ENCODE measurements at places on chromosomes 16 and 17.
A peak's percentile ranks its signal among the peaks of the same experiment; 100 is the strongest.

DNA sequence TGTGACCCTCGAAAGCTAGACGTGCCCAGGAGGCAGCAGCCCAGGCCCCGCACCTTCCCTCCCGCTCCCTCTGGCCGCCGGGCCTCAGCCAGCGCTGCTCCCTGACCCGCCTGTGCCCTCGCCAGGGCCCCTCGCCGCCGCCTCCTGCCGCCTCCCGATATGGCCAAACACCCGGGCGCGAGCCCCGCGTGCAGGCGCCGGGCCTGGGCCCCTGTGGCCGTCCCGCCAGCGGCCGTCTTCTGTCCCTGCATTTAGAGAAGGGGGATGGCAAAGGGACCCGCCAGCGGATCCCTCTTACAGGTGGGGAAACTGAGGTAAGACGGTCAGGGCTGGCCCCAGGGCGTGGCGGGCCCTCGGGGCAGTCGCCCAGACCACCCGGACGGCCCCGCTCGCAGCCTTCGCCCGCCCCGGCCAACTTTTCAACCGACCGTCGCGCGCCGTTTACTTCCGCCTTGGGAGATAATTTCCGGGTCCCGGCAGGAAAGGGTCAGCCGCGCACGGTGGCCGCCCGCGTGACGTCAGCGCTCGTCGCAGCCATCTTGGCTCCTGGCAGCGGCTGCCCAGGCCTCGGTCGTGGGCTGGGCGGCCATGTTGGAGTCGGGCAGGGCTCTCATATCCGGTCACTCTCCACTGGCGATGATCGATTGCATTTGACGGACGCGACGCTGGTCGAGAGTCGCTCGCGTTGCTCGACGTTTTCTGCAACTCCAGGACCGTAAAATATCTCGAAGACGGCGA is 7.0 kb upstream of the GNG13 start:
- peak; percentile 91 for DNase-seq

- DNase-seq: peak; percentile 15
Observed at GRCh38 chr17:59332749-59333377, 1.4 kb downstream of the YPEL2 start.

DNA sequence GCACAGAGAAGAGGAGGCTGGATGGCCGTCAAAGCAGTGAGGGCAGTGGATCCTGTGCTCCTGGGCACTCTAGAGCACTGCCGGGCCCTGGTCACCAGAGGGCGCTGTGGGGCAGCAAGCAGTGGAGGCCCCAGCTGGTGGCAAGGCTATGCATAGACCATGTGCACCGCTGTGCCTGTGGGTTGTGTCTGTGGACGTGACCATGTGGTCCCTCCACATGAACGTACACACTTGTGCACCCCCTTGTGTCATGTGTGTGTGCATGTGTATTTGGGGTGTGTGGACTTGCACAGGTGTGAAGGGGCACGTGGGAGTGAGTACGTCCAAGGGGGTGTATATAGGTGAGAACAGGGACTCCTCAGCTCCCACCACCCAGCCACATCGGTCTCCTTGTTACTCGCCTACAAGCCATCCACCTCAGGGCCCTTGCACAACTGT is 4.4 kb upstream of the MAP2K3 start:
- DNase-seq: peak; percentile 74

DNA sequence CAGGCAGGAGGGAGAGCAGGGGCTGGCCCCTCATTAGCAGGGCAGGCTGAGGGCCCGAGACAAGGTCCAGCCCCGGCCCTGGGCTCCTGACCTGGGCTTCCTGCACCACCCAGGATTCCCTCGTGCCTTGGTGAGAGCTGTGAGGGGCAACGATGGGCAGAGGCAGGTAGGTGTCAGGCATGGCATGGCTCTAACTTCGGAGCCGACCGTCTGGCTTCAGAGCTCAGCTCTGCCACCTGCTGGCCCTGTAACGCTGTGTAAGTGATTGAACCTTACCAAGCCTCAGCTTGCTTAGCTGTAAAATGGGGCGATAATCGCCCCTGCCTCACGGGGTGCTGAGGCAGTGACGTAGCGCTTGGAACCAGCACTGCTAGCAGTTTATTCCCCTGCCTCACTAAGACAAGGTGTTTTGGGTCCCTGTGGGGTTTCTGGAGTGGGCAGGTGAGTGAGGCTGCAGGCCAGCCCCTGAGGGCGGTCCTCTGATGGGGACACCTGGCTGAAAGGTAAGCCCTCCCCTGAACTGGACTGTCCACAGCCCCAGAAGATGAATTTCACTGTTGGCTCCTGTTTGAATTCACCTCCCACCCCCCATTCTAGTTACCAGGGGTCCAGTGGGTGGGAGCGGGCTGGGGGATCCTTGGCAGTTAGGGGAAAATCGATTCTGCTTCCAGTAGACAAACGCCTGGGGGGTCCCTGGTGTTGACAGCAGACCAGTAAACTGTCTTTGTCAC is 184.8 kb upstream of the GSE1 start:
- peak; percentile 20 for DNase-seq

DNA sequence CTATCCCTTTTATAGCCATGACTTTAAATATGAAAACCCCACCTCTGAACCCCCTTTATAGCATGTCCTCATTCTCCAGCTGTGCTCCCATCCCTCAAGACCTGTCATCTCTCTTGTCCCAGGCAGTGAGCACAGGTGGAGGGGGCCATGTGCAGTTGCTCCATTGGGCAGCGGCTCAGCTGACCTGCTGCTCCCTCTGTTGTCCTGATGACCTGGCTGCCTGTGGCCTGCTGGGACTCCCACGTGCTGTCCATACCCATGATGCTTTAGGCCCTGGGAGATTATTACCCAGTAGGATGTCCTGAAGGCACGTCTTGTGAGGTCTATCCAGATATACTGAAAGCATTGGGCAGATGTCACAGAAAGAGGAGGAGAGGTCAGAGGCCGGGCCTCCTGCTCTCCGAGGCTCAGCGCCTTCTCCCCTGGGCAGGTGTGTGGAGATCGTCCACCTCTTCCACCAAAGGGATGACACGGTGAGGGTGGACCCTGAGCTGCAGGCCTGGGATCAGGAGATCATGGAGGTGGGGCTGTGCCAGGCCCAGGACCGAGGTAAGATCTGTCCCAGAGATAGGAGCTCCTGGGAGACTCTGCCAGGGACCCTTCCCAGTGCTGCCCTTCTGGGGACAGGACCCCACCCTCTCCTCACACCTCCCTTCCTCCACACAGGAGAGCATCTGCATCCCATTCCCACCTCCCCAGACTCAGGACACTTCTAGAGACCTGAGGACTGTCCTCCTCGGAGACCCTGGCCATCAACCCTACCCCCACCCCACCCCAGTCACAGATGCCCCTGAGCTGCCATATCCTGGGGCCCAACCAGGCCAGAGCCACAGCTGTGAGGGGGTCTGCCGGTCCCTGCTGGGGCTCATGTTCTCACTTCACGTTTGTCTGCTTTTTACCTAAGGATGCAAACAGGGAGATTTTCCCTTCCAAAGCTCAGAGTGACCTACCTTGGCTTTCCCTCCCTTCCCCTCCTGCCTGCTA is 58.0 kb downstream of the GOSR1 start:
- DNase-seq: no peak

- DNase-seq: no peak
Observed at GRCh38 chr17:80025796-80026195, 9.9 kb downstream of the TBC1D16 start.

DNA sequence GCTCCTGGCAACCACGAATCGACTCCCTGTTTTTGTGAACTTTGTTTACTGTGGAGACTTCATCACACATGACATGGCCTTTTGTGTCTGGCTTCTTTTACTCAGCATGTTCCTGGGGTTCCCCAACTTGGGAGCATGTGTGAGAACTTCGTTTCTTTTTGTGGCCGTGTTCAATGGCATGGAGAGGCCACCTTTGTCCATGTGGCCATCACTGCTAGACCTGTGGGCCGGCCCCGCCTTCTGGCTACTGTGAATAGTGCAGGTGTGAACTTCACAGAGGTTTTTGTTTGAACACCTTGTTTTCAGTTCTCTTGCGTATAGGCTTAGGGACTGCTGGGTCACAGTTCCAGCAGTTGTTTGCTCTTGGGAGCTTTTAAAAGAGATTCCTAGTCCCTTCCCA is 5.7 kb upstream of the SLC38A8 start:
- DNase-seq: no peak

GRCh38 chr16:88804173-88804551 is 573 bp downstream of the CDT1 start:
- no peak for DNase-seq

- no peak for DNase-seq
Observed at GRCh38 chr16:89237733-89238132, 20.2 kb downstream of the ZNF778 start.

GRCh38 chr17:13647543-13648021 is 45.9 kb upstream of the HS3ST3A1 start:
- DNase-seq: no peak

GRCh38 chr16:78105517-78105916 is 6.1 kb downstream of the WWOX start:
- no peak for DNase-seq

DNA sequence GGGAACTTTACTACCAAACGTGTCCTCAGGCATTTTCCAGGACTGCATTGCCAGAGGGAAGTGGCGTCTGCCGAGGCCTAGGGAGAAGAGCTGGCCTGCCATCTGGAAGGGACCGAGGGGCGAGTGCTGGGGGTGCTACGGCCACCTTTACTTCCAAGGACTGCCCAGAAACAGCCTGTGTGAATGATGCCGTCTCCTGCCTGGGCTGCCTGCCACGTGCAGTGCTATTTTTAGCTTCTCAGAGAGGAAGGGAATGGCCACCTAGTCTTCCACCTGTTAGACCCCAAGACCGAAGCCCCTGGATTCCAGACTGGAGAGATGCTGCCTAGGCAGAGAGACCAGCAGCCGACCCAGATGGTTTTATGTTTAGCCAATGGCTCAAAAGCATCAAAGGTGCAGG is 57.2 kb downstream of the VAC14 start:
- DNase-seq: no peak

- no peak for DNase-seq
Observed at GRCh38 chr17:28320215-28321061, 1.4 kb downstream of the TMEM97 start.

GRCh38 chr16:4679850-4680636 is 13.3 kb upstream of the NUDT16L1 start:
- no peak for DNase-seq

DNA sequence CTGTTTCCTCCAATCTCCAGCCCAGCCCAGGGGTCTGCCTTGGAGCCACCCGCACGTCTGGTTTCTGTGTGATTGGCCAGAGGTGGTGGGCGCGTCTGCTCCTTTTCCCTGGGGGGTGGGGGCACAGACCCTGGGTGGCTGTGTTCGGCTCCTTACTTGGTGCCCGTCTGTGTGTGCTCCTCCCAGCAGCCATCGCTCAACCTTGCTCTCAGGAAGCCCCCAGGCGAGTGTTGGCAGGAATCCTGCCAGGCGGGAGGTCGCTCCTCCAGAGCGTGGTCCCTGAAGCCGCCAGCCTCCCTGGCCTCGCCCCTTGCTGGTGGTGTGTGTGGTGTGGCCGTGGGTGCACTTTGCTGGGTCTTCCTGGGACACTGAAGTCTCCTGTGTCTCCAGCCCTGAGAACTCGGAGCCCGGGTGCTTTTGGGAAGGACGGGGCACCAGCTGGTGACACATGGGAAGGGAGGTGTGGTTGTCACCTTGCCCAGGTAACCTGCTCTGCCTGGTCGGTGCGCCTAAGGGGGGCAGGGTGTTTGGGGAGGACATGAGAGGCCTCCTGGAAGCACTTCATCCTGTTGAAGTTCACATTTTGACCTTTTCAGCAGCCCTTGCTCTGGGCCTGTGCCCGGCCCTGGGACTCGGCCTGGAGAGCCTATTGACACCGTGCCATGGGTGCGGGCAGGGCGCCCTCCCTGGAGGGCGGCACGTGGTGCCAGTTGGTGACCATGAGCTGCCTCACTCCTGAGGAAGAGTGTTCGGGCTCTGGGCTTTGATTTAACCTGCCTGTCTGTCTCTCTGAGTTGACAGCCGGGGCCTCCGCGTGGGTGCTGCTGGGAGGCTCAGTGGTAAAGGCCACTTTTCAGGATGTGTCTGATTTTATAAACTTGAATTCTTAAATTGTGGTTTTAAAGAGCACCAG is 49.0 kb upstream of the ZNF750 start:
- DNase-seq: no peak

- no peak for DNase-seq
Observed at GRCh38 chr16:56792967-56793366, 63.0 kb downstream of the NUP93 start.

DNA sequence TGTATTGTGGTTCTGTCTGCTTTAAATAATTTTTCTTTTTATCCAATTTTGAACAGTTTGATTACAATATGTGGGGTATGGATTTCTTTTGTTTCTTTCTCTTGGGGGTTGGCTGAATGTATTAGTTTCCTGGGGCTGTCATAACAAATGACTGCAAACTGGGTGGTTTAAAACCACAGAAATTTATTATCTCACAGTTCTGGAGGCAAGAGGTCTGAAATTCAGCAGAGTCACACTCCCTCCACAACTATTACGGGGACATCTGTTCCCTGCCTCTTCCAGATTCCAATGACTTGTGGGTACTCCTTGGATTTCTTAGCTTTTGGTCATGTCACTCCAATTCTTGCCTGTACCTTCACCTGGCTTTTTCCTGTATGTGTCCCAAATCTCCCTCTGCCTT is 23.7 kb downstream of the COX11 start:
- peak; percentile 53 for DNase-seq

DNA sequence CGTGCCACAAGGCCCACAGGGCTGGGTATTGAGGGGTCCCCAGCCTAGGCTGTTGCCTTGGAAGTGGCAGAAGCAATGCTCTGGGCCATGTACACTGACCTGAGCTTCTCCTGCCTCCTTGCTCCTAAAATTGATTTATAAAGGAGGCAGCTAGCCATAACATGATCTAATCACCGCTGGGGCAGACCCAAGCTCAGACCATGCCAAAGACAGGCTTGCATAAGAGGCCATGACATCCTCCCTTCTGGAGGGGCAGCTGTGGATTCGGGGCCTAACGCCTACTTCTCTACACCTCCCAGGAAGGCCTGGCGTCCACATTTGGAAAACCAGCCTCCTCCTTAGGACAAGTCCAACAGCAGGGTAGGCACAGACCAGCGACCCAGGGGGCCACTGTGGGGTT is 12.3 kb downstream of the HSD11B2 start:
- no peak for DNase-seq

DNA sequence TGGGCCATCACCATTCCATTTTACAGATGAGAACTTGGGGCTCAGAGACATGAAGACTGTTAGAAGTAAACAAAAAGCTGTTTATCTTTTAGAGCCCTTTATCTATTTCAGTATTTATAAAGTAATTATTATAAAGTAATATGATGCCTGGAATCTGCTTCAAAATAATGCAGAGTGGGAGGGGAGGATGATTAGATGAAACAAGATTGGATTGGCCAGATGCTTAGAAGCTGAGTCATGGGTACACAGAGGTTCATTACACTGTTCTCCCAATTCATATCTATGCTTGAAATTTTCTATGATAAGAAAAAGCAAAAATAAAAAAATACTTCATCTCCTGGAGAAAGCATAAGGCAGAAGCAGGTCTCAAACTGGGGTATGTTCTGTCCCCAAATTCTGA is 29.4 kb downstream of the TOM1L2 start:
- DNase-seq: peak; percentile 56

- no peak for DNase-seq
Observed at GRCh38 chr17:21215935-21216334, 2.0 kb upstream of the TMEM11 start.

GRCh38 chr16:22186517-22186916 is 19.6 kb upstream of the EEF2K start:
- no peak for DNase-seq

Data from M059J (cell line).